ENCODE measurements at places on chromosomes 3 and 15.

DNA sequence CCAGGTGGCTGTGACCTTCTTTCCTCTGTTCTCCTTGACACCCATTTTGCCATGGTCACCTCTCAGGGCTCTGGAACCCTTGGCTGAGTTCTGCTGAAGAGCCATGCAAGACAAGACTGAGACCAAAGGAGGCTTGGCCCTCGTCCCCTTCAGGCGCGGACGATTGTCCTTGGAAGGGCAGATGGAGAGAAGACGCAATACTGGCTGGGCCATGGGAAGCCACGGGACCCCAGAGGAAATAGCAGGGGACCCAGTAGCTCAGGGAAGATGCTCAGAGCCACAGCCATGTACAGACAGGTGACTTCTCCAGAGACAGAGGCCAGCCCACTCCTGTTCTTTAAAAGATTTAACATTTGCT, 125.6 kb downstream of the SMAD6 start:
- DNase-seq: no peak

DNA sequence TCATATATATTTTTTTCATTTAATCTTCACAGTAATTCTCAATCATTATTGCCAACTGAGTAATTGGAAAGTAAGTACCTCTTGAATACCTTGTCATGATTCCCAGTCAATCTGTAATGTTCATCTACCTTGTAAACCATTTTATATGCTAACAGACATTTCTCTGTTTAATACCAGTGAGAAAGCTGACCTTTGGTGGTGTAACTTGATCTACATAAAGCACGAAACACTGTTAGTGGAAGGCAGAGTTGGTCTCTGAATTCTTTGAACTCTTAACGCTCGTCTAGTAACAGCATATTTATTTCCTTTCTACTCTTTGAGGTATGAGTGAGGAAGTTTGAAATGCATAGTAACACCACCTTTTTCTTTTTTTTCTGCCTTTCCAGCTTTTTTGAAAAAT, 59.5 kb downstream of the SLC25A26 start:
- DNase-seq: no peak

DNA sequence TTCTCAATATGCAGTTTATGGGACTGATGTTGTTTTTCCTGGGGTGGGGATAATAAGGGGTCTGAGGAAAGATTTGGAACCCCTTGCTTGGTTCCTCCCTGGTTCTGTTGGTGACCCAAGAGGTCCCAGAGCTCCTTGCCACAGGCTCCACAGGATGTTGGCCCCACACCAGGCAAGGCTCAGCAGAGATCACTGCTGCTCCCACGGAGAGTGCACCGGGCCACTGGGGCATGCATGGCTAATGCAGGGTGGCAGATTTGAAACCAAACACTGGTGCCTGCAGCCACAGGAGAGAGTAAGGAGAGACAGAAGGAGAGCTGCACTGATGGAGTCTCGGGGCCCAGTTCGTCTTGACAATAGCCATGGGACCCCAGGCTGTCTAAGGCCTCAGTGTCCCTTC, 2.5 kb downstream of the FAM107A start:
- DNase-seq: no peak

- DNase-seq: no peak
These were observed 45.3 kb upstream of the VPS8 start for GRCh38 chr3:184766555-184767261.
